ENCODE measurements at places on chromosomes 5 and 9. TPM values are rescaled to one million over a fixed set of nuclear protein-coding genes. Genes with fewer than 3 reads are reported as not detected.

The CCDC192 gene
- 1.3 TPM for total RNA-seq

DNA sequence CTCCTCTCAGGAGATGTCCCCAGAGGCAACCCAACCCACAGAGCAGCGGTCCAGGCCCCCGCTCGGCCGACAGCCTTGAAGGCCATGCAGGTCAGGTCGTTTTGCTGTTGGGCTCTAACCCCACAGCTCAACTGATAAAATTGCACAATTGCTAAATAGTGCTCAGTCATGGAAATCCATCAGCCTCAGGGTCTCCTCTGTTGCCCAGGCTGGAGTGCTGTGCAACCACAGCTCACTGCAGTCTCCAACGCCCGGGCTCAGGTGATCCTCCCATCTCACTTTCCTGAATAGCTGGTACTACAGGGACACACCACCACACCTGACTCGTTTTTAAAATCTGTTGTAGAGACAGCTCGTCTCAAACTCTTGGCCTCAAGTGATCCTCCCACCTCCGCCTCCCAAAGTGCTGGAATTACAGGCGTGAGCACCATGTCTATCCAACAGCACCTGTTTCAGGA, 18.3 kb downstream of the BRD3OS start:
- no peak for DNase-seq

GRCh38 chr5:118043531-118043930, 944.8 kb downstream of the DTWD2 start:
- no peak for DNase-seq

DNA sequence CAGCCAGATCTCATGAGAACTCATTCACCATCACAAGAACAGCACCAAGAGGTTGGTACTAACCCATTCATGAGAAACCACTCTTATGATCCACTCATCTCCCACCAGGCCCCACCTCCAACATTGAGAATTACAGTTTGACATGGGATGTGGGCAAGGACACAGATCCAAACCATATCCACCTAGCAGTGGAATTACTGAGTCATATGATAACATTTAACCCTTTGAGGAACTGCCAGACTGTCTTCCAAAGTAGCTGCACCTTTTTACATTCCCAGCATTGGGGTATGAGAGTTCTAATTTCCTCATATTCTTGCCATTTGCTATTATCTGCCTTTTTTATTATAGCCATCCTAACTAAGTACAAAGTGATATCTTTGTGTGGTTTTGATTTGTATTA, 51.9 kb downstream of the CTNNA1 start:
- no peak for DNase-seq

The PHYHD1 gene
- total RNA-seq = 30.8 TPM

DNA sequence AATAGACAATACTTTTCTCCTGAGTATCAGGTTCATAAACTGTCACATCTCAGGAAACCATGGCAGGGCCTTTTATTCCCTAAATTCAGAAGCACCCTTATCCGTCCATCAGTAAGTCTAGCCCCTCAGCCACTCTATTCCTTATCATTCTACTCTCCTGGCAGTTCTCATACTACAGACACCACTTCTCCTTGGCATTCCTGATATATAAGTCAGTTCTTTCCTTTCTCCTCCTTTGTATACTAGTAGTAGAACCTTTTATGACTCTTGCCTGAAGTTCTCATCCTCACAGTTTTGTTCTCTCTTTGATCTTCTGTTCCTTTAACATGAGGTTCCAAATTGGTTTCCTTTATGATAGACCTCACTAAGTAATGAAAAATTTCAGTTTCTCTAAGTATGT, 29.3 kb downstream of the GRAMD2B start:
- DNase-seq = no peak

The CCL28 gene
- total RNA-seq = 3.1 TPM

The PCDHGB6 gene
- total RNA-seq = 21.1 TPM

DNA sequence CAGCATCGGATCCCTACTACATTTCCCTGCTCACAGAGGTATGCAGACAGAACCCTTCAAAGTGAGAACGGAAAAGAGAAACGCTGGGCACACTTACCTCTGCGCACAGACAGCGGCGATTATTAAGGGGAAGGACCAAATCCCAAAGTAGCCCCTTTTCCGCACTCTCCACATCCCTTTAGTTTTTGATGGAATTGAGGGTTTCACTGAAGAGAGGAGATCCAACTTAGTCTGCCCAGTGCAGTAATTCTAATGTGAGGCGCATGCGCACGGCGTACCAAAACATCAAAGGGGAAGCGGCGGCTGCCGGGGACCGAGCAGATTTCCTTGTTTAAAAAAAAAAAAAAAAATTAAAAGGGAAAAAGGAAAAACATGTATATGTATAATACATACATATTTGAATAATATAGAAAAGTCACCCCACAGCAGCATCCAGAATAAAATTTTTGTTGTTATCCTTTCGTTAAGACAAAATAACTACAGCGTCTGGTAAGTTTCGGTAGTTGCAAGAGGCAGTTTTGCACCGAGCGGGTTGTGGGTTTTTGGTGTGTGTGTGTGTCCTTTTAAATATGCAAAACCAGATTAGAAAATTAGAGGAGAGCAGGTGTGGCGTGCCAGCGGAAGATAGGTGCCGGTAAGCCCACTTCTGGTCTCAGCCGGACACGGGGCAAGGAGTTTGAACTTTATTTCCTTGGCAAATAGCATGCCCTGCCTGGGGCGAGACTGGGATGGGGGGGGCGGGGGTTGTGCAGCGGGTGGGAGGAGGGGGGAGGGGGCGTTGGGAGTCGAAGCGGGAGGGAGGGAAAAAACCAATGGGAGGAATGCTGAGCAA, at the start of gene GABRB2:
TSS of gene GABRB2 (minus strand) at position 256 of the 832 bp plus-strand sequence. CDS start at position 174, 82 bp downstream.
- no peak for DNase-seq

GRCh38 chr5:154189819-154190594, 526 bp upstream of the GALNT10 start:
- peak; percentile 72 for DNase-seq

DNA sequence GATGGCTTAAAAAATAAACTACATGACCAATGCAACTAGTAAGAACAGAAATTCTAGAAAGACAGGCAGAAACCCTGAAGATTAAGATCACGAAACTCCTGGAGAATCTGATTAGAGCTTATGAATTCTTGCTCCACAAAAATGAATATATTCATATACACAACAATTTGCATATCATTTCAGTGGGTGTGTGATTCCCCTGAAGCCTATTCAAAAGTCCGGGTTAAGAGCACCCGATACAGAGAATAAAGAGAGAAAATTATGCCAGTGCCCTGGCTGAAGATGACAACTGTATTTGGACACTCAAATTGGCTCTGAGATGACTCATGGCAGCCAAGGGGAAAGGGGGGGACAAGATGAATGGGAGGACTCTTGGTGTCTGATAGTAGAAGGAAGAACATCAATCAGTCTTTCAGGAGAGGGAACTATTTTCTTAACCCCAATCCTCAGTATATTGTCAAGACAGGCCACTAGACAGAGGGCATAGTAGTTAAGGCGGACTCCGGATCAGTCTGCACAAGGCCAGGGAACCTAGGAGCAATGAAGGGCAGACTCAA, 6.0 kb downstream of the TMOD1 start:
- no peak for DNase-seq

GRCh38 chr5:147733075-147733474, 49.5 kb downstream of the JAKMIP2 start:
- DNase-seq = no peak

DNA sequence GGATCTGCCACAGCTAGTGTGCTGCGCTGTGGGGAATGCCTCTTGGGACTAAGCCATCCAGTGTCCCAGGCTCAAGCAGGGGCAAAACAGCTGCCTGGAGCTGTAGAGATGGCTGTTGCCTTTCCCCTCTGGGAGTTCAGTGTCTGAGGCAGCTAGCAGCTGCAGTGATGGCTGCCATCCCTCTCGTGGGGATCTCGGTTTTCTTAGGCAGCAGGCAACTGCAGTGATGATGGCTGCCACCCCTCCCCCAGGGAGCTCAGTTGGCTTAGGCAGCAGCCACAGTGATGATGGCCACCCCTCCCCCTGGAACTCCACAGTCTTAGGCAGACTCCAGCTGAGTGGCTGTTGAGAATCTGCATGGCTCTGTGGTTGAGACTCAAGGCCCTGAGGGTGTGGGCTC, 1389.2 kb upstream of the NUDT12 start:
- no peak for DNase-seq

- peak; percentile 81 for DNase-seq
Measured at GRCh38 chr9:134738869-134739659, 97.5 kb downstream of the COL5A1 start.

DNA sequence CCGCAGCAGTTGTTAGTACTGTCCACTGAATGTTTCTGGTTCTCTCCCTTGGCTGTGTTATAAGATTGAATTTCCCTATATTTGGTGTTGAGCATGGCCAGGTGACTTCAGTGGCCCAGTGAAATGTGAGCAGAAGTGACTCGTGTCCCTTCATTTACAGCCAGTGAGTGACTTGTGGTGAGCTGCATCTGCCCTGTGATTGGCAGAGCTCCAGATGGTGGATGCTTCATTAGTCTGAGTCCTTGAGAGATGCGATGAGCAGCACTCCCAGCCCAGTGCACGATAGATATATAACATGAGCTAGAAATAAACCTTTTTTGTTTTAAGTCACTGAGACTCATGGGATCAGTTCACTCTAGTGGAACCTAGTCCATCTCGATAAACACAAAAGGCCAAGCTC, 19.3 kb downstream of the PCSK5 start:
- DNase-seq = no peak

DNA sequence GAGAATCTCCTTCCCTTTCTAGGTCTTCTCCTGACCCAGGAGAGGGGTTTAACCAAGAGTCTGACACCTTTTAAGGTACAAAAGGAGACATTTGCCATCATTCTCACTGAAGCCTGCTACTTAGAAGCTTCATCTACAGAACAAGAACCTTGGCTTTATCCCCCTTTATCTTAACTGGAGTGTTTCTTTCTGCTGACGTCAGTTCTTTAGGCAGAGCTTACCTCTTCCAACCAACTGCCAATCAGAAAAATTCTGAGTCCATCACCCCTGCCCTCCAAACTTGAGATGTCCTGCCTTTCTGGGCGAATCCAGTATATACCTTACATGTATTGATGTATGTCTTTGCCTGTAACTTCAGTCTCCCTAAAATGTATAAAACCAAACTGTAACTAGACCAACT, 37.2 kb downstream of the PLEKHG4B start:
- DNase-seq = no peak

DNA sequence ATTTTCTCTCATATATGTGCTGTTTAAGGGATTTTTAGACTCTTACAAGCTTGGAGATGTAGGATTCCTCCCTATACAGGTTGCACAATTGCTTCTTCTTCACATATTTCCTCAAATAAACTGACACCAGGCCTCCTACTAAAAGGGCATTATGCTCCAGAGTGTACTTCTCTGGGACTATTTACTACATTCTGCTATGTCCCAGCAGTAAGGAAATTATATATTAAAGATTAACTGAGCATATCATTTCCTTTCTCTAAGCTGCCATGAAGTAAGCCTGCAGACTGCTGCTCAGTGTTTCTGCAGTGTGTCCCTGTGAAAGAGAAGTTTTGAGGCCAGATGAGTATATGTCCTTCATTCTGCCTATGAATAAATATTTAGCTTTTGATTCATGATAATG, 356.9 kb upstream of the NUDT12 start:
- no peak for DNase-seq

DNA sequence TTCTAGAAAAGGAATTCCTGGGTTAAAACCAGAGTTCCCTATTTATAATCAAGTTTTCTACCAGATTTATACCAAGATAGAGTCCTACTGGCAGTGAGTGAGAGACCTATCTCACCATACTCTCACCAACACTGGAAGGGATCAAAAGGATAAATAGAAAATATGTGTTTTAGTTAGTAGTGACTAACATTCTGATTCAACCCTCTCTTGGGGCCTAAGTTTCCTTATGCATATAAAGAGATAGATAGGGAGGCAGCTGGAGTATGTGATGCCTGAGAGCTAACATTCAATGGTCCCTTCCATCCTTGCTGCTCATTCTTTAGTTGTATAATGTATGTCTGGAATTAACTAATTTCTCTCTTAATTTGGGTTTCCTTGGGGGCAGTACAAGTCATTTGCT, 32.0 kb downstream of the CKMT2 start:
- no peak for DNase-seq

GRCh38 chr9:131690941-131691573, 48.8 kb downstream of the RAPGEF1 start:
- no peak for DNase-seq

DNA sequence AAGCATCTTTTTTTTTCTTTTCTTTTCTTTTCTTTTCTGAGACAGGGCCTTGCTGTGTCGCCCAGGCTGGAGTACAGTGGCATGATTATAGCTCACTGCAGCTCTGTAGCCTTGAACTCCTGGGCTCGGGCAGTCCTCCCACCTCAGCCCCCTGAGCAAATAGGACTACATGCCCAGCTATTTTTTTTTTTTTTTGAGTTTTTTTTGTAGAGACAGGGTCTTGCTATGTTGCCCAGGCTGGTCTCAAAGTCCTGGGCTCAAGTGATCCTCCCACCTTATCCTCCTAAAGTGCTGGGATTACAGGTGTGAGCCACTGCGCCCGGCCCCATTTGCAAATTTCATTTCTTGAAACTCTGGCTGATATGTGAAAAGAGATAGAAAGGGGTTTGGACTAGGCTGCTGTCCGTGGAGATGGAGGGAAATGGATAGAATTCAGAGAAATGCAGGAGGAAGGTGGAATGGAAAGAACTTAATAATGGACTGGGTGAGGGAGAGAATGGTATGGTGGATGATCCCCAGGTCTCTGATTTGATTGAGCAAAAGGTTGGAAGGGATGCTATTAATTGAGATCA, 32.9 kb downstream of the TNFAIP8 start:
- no peak for DNase-seq

The SLC1A1 gene
- total RNA-seq = 14.1 TPM

- no peak for DNase-seq
Measured at GRCh38 chr5:178388386-178389025, 155.9 kb upstream of the PHYKPL start.

The PKD2L2 gene
- total RNA-seq = not detected

The FBN2 gene
- 389 TPM for total RNA-seq

GRCh38 chr9:128159522-128159783, 612 bp upstream of the BBLN start:
- no peak for DNase-seq

GRCh38 chr5:149212198-149212951, 59.3 kb upstream of the AFAP1L1 start:
- no peak for DNase-seq

DNA sequence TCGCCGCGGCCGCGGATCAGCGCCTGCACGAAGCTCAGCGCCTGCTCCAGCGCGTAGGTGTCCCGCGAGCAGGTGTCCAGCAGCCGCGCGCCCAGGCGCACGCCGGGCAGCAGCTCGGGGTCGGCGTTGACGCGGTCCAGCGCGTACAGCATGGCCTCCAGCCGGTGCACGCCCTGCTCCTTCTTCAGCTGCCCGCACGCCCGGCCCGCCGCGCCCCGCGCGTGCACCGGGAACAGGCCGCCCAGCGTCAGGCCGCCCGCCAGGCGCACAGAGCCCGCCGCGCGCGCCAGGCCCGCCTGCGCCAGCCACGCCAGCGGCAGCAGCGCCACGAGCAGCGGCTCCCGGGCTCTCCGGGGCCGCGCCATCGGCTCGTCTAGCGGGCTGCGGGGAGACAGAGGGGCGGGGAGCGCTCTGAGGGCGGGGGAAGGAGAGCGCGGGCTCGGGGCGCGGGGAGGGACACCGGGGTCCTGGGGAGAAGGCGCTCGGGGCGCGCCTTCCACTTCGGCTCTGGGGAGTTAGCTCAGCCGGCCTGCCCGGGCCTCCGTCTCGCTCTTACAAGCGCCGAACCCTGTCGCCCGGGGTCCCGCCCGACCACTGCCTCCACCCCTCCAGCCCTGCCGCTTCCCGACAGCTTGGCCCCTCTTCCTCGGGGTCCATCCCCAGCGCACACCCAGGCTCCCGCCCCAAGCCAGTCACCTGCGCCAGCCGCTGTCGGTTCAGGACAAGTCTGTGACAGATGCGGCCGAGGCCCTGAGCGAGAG, at the start of gene GRM6:
TSS of gene GRM6 (minus strand) at position 741 of the 761 bp plus-strand sequence. CDS start at position 365, 376 bp downstream.
- DNase-seq = no peak

The HAVCR2 gene
- 2.4 TPM for total RNA-seq

The COL23A1 gene
- not detected for total RNA-seq
